ENCODE measurements at places on chromosomes 13 and 19.

DNA sequence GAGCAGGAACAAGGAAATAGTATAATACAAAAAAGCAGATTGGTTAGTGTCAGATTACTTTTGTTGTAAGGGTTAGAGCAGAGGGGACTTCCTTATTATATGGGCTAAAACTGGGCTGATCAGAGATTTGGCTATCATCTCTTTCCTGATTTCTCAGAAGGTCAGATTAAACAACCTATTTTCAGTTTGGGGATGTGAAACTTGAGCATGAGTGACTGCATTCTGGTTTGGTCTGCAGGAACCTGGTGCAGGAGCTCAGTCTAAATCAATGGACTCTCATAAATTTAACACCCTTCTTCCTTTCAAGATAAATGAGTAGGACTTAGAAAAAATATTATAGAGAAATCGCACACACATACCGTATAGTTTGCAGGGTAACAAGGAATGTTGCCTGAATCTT lies 12.9 kb upstream of the RFXAP start:
- DNase-seq: no peak

- no peak for DNase-seq
Observed at GRCh38 chr13:69980799-69981198, 126.8 kb upstream of the ATXN8OS start.

- DNase-seq: no peak
Observed at GRCh38 chr19:18513868-18514267, 8.0 kb downstream of the ELL start.

DNA sequence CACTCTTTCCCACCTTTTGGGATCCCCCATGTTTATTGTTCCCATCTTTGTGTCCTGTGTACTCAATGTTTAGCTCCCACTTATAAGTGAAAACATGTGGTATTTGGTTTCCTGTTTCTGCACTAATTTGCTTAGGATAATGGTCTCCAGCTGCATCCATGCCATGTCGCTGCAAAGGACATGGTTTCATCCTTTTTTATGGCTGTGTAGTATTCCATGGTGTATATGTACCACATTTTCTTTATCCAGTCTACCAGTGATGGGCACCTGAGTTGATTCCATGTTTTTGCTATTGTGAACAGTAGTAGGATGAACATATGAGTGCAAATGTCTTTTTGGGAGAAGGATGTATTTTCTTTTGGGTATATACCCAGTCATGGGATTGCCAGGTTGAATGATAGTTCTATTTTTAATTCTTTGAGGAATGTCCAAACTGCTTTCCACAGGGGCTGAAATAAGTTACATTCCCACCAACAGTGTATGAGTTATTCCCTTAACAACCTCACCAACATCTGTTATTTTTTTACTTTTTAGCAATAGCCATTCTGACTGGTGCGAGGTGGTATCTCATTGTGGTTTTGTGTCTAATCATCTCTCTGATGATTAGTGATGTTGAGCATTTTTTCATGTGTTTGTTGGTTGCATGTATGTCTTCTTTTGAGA lies 55.7 kb upstream of the MEDAG start:
- no peak for DNase-seq

DNA sequence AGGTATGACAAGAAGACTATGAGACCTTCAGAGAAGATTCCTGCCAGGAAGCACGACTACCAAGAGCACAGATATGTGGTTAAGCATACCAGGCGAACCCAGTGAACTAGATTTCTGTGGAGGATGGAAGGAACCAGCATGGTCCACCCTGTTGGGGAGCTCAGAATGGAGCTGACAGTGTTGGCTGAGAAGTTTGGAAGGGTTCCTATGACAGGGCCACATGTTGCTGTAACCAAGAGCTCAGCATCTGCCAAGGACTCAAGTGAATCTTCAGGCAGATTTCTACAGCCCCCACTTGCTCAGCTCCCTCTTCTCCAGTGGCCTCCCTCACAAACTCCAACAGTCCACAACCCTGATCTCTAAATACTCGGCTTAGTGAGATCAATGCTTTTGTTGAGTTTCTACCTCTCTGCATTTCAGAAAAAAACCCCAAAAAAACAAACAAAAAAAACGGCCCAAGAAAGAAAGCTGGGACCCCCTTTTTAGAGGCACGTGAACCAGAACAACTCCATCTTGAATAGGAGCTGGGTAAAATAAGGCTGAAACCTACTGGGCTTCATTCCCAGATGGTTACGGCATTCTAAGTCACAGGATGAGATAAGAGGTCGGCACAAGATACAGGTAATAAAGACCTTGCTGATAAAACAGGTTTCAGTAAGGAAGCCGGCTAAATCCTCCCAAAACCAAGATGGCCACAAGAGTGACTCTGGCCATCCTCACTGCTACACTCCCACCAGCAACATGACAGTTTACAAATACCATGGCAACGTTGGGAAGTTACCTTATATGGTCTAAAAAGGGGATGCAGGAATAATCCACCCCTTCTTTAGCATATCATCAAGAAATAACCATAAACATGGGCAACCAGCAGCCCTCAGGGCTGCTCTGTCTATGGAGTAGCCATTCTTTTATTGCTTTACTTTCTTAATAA lies 691.1 kb downstream of the UQCRFS1 start:
- DNase-seq: no peak

- no peak for DNase-seq
Observed at GRCh38 chr13:47611664-47612288, 389.3 kb downstream of the SUCLA2 start.

DNA sequence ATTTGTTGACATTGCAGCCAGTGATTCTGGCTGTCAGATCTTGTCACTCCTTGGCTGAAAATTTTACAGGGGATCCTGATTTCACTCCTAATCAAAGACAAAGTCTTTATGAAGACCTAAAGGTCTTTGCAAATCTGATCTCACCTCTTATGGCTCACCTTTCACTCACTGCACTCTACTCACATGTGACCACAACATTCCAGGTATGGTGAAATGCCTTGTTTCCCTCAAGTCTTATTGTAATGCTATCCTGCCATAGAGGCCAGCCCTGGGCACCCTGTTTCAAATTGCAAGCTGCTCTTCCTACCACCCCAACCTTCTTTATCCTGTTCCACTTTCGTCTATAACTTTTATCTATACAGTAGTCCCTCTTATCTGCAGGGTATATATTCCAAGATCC lies 200.1 kb downstream of the NDFIP2 start:
- DNase-seq: no peak

DNA sequence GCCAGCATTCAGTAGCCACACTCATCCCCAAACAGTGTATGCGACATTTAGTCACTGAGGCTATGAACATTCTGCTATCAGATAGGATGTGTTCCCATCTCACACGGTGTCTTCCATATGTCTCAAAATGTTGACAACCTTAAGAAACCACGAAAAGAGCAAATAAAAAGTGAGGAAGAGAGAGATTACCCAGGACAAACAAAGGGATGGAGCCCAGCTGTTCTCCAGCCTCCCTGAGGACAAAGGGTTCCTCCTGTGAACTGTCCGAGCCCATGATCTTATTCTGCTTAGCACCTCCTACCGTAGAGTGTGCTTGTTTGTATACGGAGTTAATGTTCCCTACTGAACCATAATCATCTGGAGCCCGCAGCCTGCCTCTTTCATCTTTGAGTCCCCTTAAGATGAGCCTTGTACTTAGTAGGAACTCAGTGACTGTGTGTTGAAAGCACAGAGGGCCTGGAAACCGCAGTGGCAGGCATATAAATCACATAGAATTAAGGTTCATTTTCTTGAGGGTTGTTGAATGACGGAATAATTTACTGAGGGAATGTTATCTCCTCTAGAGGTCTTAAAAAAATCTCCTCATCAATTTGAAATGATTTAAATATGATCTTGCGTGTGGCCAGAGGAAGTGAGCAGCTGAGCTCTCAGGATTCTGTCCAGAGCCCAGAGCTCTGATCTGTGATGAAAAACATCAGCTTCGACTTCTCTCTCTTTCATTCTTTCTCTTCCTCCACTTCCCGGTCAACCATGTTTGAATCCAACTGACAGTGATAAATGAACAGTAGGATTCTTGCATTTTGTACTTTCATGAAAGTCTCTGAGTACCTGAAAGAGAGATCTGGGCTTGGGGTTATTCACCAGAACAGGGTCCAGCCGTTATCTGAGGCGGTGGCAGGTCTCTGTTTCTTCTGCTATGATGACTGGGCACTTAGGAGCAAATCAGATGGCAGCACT lies 200.5 kb downstream of the KLF5 start:
- no peak for DNase-seq

- DNase-seq: no peak
Observed at GRCh38 chr13:50126993-50127725, 111.9 kb downstream of the KCNRG start.

- no peak for DNase-seq
Observed at GRCh38 chr13:113411216-113412023, 41.9 kb downstream of the ADPRHL1 start.

DNA sequence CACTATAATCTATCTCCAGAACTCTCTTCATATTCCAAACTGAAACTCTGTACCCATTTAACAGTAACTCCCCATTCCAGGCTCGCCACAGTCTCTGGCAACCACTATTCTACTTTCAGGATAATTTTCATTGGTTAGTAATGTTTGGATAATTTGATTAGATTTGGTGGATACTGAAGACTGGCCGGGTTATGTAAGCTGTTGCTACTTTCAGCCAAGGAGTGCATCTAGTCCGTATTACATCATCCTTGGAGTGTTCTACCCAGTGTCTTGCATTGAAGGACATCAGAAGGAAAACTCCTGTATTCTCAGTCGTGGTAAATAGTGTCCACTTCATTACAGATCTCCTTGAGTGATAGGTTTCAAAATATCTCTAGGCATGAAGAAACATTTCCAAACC lies 60.5 kb downstream of the PCCA start:
- no peak for DNase-seq

DNA sequence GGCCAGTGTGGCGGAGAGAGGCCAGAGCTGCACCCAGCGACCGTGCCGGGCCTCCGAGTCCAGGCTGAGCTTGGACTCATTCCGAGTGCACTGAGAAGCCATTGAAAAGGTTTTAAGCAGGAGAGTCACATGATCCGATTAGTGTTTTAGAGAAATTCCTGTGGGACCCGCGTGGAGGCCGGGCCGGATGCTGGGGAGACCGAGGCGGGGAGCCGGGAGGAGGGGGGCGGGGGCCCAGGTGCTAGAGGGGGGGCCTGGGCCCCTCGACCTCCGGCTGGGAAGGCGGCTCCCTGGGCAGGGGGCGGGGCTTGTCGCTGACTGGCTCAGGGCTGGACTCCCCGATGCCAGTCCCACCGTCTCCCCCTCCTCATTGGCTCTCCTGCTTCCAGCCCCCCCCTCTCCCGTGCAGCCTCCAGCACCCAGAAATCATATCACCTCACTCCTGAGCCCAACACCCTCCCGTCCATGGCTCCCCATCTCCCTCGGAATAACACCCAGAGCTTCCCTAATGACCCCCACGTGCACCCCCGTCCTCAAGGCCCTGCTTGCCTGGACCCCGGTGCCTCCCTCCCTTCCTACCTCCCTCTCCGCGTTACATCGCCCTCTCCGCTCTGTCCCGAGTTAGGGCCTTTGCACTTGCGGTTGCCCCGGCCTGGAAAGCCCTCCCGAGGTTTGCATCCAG lies 5.2 kb upstream of the ZNF579 start:
- DNase-seq: no peak

DNA sequence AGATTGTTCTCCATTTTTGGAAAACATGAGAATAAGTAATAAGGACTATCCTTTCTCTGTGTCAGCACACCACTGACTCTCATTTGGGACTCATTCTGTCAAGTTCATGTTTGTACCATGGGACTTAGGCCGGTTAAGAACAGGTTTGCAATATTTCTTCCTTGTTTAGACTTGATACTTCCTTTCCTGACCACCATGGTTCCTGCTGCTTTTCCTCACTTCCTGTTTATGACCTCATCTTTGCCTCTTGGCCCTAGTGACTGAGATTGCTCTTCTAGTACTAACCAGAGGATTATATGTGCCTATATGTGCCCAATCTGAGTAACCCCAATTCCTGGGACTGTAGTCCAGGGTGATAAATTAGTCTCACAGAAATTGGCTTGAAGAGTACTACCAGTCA lies 32.5 kb upstream of the NDFIP2 start:
- DNase-seq: no peak

DNA sequence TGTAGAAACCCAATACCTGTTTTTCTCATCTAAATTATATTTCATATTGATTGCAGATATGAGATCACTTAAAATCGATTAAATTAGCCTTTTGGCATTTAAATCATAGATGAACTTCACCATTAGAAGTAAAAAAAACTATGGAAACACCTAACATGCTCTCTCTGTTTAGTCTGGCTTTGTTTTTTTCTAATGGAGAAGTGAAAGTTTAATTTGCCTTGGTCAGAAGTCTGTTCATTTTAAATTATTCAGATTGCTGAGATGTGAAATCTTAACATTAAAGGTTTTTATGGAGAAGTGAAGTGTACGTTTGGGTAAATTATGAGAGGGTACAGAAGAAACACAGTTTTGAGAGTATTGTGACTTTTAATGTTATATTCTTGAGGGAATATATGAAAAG lies 6.7 kb downstream of the SUGT1 start:
- no peak for DNase-seq

DNA sequence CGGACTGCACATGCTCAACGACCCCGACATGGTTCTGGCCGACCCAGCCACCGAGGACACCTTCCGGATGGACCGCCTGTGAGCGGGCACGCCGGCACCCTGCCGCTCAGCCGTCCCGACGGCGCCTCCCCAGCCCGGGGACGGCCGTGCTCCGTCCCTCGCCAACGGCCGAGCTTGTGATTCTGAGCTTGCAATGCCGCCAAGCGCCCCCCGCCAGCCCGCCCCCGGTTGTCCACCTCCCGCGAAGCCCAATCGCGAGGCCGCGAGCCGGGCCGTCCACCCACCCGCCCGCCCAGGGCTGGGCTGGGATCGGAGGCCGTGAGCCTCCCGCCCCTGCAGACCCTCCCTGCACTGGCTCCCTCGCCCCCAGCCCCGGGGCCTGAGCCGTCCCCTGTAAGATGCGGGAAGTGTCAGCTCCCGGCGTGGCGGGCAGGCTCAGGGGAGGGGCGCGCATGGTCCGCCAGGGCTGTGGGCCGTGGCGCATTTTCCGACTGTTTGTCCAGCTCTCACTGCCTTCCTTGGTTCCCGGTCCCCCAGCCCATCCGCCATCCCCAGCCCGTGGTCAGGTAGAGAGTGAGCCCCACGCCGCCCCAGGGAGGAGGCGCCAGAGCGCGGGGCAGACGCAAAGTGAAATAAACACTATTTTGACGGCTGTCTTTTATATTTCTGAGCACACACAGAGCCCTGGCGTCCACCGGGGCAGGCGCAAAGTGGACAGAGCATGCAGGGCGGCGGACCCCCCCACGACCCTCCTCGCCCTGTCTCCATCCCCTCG lies 13.6 kb downstream of the COMP start:
- no peak for DNase-seq

DNA sequence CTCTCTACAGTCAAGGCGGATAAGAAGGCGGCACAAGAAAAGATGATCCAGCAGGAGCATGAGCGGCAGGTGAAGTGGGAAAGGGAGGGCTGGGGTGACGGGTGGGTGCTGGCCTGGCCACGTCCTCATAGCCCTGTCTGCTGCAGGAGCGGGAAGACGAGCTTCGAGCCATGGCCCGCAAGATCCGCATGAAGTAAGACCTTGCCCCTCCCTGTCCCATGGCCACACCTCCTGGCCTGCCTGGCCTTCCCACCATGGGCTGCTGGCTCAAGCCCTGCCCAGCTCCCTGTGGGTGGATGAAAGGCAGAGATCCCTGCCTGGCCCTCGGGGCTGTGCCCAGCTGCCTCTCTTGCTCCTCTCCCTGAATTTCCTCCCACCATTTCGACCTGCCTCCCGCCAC lies 7.2 kb downstream of the ZNF296 start:
- no peak for DNase-seq

GRCh38 chr19:52086481-52086880 lies 9.1 kb downstream of the ZNF841 start:
- DNase-seq: no peak

- no peak for DNase-seq
Observed at GRCh38 chr13:33868343-33868994, 50.5 kb downstream of the RFC3 start.
